ENCODE measurements at places on chromosomes 5 and 9. TPM values are rescaled to one million over a fixed set of nuclear protein-coding genes. Genes with fewer than 3 reads are reported as not detected.

- DNase-seq: no peak
These were observed at the start of gene ADAMTS12 for GRCh38 chr5:33891788-33892619. Gene ADAMTS12, minus strand, starts transcription at chr5:33891990. Its CDS starts 134 bp downstream, at chr5:33891856.

DNA sequence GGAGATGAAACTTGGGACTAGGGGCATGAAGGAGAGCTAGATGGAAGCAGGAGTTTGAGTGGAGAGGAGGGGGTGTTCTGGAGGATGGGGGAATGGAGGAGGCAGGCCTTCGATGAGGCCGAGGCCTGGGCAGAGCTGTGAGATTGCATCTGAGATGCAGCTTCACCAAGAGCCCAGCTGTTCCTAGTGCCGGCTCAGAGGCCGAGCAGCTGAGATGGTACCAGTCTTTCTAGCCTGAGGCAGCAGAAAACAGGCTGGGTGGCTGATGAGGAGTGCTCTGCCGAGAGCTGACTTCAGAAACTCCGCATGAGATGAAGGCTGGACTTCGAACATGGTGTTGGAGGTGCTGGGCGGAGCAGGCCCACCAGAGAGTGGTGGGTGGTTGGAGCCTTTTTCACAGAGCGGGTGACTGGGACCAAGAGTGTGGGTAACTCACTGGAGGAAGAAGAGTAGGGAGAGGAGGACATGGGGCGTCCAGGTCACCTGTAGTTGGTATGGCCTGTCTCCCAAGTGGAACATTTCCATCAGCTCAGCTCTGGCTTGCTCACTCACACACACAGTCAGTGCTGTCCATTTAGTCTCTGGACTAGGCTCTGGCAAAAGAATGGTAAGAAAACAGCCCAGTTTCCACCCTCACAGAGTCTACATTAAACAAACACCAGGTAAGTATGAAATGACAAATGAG is 54.7 kb downstream of the TMOD1 start:
- DNase-seq: peak; percentile 74

- no peak for DNase-seq
These were observed 39.9 kb upstream of the PAM start for GRCh38 chr5:102715082-102715807.

GRCh38 chr9:123741214-123741613 is 188.7 kb downstream of the DENND1A start:
- DNase-seq: no peak

DNA sequence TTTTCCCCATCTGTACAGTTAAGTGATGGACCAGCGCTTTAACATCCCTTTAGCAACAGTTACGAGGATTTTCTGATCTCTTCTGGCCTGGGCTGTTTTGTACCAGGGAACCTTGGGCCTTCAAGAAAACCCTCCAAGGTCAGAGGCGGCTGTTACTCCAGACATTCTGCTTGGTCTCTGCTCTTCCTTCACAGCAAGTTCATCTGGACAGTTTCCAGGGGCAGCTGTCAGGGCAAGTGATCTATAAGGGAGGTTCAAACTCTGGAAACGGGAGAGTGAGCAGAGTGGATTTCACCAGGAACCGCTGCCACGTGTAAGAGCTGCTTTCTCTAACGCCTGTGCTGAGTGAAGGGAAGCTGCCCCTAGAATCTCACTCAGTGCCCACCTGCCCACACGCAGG is 36.7 kb downstream of the ZNF618 start:
- no peak for DNase-seq

DNA sequence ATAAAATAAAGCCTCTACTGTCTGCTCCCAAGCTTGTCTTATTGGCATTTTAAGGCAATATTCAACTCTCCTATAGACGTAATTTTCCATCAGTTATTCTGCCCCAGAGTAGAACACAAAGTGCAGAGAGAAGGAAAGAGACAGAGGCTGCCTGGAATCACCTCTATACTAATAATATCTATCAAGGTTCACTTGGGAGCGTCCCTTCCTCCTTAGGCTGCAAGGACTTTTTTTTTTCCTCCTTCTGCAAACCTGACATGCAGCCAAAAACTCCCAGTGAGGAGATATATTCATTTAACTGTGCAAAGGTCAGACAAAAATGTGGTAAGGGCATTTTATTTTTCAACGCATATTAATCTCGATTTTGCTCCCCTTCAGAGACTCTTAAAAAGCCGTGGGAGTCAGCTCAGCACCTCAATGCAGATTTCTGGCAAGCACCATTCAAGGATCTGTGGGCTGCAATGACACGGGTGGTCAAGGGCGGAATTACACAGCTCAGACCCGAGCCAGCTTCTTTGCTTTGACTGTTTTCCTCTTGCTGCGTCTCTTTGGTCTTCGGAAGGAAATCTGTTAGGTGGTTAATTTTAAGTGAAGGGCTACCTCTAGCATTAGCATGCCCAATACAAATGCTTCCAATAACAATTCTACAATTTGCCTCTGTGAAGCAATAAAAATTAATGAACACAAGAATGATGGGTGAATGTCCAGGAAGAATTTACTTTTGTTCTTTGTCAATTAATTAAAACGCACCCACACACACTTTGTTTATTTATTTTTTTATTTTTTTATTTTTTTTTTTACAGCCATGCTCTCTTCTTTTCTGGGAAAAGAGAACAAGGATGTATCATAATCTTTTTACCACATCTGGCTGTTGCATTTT is 587.7 kb upstream of the GRAMD2B start:
- no peak for DNase-seq

DNA sequence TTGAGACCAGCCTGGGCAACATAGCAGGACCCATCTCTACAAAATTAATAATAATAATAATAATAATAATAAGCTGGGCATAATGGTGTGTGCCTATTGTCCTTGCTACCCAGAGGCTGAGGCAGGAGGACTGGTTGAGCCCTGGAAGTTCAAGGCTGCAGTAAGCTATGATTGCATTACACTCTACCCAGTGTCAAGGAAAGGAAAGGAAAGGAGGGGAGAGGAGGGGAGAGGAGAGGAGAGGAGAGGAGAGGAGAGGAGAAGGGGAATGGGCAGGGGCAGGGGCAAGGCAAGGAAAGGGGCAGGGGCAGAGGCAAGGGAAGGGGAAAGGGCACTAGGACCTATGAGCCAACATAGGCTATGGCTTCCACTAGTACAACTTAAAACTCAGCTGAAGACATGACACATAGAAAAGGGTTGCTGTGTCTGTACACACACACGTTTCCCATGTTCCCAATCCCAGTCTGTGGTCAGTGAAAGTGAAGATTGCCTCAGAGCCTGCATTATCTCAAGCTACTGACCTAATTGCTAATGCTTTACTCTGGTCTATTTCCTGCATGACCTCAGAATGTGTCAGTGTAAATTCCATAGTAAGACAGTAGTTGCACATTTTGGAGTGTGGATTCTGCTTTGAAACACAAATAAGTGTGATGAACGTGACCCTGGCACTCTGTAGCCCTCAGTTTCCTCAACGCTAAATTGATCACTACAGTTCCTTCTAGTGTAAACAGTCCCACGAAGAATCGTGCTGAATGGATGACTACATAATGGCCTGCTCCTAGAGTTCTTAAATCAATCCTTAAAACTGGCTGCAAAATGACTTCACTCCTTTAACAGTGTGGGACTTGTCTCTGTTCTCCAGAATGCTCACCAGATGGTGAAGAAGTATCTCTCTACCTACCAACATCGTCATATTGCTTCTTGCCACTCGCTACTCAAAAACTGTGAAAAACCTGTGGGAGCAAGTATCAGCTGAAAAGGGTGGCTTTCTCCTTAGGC is 497.0 kb downstream of the RAB3C start:
- no peak for DNase-seq

DNA sequence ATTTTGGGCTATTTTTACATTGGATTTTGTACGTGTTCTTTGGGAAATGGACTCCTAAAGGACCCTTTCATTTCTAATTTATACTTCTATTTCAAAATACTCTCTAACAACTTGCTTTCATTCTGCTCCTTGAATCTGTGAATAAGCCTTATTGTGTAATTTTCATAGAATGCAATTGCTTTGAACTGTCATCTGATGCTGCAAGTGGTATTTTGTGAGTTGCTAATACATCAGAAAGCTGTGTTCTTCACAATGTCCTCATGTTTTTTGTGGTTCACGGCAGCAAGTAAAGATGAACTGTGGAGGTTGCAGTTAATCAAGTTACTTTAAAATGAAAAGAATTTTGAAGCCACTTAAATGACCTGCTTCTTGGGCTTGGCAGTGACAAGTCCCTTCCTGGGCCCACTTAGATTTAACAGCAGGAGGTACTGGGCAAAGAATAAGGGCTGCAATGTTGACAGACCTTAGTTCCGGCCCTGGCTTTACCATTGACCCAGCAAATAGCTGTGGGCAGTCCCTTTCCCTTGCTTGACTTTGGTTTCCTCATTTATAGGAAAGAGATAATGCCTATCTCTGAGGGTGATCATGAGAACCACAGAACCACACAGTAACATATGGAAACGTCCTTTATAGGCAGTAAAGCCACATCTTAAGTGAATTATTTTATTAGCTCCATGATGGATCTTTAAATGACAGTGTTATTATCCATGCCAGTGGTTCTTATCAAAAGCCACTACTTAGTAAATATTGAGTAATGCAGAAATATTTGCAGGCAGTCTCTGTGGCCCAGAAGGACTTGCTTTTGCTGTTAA is 54.8 kb downstream of the IQGAP2 start:
- DNase-seq: no peak

Gene PCDHGA12
- 4.6 TPM for total RNA-seq

Gene GALNT12
- 1.4 TPM for total RNA-seq

Measured in mesenteric fat pad (tissue), 1 donor.